Activated CD4-positive, alpha-beta T cell treated with anti-CD3 and anti-CD28 coated beads, Interleukin-2, amount 10 ng/mL, durations not matched to agents 24 days and 14 days (primary cell): ENCODE measurements at places on chromosomes 4 and X. TPM values are rescaled to one million over a fixed set of nuclear protein-coding genes. Genes with fewer than 3 reads are reported as not detected.

SLC38A5 gene
- 195 and 210 TPM in 2 replicates for total RNA-seq

FAM9B gene
- not detected in 2 replicates for total RNA-seq

ELF4 gene
- 27.4 and 29.5 TPM in 2 replicates for total RNA-seq

MRPS18C gene
- 83.9 and 86.6 TPM in 2 replicates for total RNA-seq

KCTD8 gene
- not detected in 2 replicates for total RNA-seq

AGTR2 gene
- not detected in 2 replicates for total RNA-seq

ITM2A gene
- 102 and 113 TPM in 2 replicates for total RNA-seq

UBL4A gene
- 54.8 and 57.3 TPM in 2 replicates for total RNA-seq

ZMAT1 gene
- 0.57 and 0.75 TPM in 2 replicates for total RNA-seq

TEC gene
- total RNA-seq, result 2.7 and 3.0 TPM in 2 replicates

CLDN22 gene
- not detected in 2 replicates for total RNA-seq

TLR7 gene
- 0.12 and 0.17 TPM in 2 replicates for total RNA-seq
